ENCODE measurements at places on chromosomes 2 and 18.

- ATAC-seq = peak; percentile 99
Measured at GRCh38 chr2:111667542-111668273, 216.3 kb downstream of the ANAPC1 start.

DNA sequence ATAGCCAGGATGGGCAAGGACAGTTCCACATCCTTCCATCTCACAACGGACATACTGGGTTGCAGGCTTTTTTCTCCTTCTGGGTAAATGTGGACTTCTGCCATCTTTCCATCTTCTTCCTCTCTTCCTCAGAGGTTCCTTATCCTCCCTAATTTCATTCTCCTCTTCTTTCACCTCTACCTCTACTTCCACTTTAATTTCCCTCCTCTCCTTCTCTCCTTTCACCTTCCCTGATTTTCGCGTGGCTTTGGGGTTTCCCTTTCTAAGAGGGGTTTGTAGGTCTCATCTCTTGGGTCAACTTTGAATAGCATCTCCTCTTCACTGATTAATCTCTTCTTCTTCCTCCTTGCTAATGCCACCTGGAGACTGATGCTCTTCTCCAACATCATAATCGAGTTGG is 17.1 kb downstream of the POLR2D start:
- ATAC-seq = no peak

GRCh38 chr2:134574611-134575330 is 144.0 kb downstream of the TMEM163 start:
- ATAC-seq = no peak

DNA sequence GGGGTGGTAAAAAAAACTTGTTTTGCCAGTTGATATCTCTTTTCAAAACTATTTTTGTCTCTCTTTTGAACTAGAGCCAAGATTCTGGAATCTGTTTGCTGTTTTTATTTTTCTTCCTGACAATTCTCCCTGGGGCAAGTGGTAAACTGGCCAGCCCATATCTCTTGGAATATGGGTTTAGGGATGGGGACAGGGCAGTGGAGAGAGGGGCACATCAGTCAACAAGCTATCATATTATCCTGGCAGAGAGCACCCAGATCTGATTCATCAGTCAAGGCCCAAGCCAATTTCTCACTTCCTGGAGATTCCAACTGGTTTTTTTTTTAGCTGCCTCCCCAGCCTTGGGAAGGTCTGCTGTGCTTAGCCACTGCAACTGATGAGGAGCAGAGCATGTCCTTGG is 52.3 kb downstream of the ARHGAP28 start:
- ATAC-seq = peak; percentile 75

DNA sequence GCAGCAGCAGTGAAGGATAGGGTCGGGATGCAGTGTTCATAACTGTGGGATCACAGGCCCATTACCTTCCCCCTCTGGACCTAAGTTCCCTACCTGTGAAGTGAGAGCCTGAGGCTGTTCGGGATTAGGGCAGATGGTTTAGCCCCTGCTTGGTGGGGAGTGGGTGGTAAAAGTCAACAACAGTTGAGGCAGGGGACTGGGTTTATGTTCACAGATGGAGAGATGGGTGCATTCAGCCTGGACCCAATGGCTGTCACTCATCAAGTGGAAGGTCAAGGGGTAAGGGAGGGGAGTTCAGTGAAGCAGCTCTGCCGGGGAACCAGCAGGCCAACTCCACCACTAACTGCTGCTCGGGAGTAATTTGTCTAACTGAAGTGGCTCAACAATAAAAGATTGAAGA is 180.4 kb downstream of the FAM210A start:
- no peak for ATAC-seq

DNA sequence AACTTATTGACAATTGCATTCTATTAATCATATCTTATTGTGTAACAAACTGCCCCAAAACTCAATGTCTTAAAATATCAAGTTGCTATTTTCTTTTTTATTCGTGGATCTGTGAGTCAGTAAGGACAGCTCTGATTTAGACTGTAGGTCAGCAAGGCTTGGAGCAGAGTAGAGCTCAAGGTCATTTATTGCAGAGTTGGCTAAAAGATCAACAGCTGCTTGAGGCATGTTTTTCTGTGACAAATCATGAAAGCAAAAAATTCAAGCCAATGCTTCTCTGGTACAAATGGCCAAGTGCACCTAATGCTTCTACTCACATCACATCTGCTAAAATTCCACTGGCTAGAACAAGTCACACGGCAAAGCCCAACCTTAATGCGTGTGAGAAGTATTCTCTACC is 497.7 kb upstream of the LRATD1 start:
- ATAC-seq = no peak

DNA sequence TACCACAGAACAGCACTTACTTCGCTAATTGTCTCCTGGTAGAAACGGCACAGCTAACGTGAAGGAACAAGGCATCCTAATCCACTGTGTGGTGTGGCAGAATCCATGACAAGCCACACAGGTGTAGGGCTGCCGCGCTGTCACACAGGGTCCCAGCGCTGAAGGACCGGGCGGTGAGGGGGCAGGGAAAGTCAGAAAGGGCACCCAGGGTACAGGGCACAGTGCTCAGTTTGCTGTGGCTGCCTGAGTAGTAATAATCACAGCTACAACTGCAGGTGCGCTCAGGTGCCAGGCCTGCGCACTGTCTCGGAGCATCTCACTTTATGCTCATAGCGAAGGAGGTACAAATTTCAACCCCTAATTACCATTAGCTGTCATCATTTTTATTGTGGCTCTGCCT is 55.2 kb upstream of the CAB39 start:
- no peak for ATAC-seq

GRCh38 chr18:3482258-3482657 is 32.3 kb downstream of the TGIF1 start:
- ATAC-seq = no peak

- ATAC-seq = no peak
Measured at GRCh38 chr2:29898999-29899398, 22.4 kb downstream of the ALK start.

- peak; percentile 76 for ATAC-seq
Measured at GRCh38 chr18:52339891-52340371, at the start of gene DCC. Gene DCC, plus strand, starts transcription at chr18:52340197. Its CDS starts 591 bp downstream, at chr18:52340788.

DNA sequence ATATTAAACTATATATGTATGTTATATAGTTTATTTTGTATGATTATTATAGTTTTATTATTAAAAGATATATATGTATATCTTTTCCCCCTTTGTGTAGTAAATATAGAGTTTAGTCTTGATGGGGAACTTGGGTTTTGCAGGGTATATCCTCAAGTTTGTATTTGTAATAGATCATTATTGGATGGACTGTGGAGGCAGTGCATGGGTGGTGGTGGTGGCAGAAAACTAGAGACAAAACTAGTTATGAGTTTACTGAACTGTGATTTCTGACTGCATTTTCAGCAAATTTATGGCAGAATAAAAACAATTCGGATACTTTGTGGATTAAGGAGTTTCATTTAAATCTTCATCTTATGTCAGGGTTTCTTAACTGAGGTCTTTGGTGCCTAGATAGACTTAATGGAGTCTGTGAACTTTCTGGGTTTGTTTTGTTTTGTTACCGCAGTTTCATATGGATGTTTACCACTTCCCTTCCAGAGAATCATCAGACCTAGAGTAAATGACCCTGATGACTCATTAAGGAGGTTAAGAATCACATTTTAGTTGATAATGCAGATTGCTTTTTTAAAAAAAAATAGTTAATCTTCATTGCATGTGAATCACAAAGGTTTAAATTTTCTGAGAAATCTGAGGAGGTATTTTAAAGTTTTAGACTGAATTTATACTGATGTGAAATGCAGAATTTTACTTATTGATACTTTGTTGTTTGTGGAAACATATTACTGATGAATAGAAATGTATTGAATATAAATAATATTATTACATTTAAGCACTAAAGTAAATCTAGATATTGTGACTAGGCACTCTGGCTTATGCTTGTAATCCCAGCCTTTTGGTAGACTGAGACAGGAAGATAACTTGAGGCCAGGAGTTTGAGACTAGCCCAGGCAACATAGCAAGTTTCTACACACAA is 14.5 kb downstream of the EPC2 start:
- ATAC-seq = peak; percentile 55

DNA sequence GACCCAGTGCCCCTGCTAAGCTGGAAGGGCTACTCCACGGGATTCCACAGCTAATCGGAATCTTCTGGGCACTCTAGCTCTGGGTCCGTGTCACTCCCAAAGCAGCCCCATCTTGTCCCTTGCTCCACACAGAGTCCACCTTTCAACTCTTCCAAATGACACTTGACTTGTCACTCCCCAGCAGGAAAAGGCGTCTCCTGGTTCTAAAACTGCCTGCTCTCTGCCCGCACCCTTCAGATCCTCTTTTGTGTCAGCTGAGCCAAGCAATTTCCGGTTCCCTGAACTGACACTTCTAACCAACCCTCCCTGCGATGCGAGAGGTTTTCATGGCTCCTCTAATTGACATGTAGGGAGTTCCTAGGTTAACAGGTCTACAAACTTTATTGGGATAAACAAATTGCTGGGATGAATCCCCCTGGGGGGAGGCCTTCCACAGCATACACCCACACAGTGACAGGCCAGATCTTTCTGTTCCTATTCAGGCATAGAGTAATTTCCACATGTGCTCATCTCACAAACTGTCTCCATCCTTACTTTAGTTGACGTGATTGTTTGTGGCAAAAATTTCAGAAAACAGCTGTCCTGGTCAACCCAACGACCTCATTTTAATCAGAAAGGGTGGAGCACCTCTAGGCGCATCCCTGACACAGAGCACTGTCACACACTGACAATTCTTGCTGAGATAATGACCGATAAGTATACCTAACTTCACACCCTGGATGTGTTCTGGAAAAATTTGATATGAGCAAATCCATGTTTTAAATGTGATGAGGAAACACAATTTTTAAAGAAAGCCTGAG is 104.9 kb downstream of the RBMS1 start:
- ATAC-seq = no peak

DNA sequence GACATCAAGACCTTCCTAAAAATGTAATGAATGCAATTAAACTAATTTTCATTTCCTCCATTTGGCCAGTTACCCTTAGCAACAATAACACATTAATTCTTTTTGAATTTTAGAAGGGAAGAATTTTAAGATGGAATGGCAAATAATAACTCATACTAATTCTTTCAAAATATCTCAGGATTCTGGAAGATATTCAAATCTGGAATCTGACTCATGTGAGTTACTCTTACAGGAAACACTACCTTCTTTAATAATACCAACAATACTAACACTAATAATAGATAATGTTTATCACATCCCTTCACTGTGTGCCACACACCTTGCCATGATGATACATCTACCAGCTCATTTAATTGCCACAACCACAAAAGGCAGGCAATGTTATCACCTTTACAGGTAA is 46.4 kb downstream of the ZNF521 start:
- ATAC-seq = no peak

- ATAC-seq = no peak
Measured at GRCh38 chr2:20594957-20595356, 55.9 kb downstream of the HS1BP3 start.

DNA sequence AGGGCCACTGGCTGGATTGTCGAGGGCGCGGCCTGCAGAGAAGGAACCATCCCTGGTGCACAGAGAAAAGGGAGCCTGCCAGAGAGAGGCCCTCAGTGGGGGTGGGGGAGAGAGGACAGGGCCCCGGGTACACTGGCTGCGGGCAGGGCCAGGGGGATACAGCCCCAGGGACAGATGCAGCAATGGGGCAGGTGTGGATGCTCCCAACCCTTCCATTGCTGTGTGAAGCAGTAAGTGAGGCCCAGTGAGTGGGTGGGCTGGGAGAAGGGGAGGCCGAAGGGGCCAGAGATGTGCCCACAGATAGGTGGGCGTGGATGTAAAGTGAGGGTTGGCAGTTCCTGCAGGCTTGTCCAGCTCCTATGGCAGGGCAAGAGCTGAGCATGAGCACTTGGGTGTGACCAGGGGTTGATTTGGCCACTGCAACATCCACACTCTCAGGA is 7.4 kb downstream of the AGXT start:
- ATAC-seq = no peak

DNA sequence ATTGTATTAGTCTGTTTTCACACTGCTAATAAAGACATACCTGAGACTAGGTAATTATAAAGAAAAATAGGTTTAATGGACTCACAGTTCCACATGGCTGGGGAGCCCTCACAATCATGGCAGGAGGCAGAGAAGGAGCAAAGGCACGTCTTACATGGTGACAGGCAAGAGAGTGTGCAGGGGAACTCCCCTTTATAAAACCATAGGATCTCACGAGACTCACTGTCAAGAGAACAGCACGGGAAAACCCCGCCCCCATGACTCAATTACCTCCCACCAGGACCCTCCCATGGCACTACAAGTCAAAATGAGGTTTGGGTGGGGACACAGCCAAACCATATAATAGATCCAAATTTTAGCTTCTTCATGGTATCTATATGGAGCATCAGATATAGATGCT is 69.6 kb upstream of the TMEM87B start:
- no peak for ATAC-seq

- ATAC-seq = no peak
Measured at GRCh38 chr2:2621855-2622254, 290.8 kb upstream of the MYT1L start.

GRCh38 chr2:22406625-22407024 is 978.4 kb upstream of the KLHL29 start:
- no peak for ATAC-seq

DNA sequence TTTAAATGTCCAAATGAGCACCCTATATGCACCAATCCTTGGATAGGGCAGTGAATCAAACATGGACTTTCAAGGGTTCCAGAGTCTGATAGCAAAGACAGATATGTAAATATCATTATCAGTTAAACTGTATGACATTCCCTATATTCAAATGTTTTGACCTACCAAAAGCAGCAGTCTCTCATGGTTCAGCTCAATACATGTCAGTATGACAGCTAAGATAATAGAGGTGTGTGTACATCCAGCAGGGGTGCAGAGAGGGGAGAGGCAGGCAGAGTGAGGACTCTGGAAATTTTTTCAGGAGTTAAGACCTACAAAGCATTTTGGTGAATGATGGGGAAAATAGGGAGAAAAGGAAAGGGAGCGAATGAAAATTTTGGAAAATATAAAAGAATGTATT is 106.3 kb downstream of the MYO3B start:
- ATAC-seq = no peak

DNA sequence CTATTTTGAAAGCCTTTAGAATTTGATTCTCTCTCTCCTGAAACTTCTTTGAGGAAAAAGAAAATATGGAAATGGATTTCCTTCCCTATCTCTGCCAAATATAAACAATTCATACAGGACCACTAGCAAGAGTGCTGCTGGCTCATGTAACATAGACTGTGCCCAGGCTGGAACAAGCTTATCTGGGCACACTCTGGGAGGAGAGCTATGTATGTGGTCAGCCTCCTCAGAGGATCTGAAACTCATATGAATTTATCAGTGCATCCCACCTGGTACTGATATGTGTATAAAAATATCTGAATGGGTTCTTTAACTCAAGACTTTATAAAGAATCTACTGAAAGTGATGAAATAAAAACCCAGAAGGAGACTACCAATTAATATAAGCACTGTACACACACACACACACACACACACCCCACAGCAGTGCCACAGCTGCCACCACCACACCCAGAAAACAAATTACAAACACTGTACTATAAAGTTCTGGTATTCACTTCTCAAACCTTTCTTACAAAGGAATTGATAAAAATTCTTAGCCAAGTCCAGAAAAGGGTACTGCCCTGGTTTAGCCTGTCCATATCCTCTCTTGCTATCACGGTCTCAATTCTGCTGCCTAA is 115.6 kb downstream of the IRS1 start:
- 0 out of 3 replicates have a peak, but pooled peaks have one; percentile 37 for ATAC-seq

GRCh38 chr2:96891591-96892333 is 21.9 kb upstream of the SEMA4C start:
- ATAC-seq = no peak

- no peak for ATAC-seq
Measured at GRCh38 chr2:176748662-176749061, 463.9 kb upstream of the HNRNPA3 start.

Data from SK-N-SH treated with all-trans-retinoic acid at 6 μM for 48 hours (cell line).